ENCODE measurements at places on chromosomes 7 and 10.

DNA sequence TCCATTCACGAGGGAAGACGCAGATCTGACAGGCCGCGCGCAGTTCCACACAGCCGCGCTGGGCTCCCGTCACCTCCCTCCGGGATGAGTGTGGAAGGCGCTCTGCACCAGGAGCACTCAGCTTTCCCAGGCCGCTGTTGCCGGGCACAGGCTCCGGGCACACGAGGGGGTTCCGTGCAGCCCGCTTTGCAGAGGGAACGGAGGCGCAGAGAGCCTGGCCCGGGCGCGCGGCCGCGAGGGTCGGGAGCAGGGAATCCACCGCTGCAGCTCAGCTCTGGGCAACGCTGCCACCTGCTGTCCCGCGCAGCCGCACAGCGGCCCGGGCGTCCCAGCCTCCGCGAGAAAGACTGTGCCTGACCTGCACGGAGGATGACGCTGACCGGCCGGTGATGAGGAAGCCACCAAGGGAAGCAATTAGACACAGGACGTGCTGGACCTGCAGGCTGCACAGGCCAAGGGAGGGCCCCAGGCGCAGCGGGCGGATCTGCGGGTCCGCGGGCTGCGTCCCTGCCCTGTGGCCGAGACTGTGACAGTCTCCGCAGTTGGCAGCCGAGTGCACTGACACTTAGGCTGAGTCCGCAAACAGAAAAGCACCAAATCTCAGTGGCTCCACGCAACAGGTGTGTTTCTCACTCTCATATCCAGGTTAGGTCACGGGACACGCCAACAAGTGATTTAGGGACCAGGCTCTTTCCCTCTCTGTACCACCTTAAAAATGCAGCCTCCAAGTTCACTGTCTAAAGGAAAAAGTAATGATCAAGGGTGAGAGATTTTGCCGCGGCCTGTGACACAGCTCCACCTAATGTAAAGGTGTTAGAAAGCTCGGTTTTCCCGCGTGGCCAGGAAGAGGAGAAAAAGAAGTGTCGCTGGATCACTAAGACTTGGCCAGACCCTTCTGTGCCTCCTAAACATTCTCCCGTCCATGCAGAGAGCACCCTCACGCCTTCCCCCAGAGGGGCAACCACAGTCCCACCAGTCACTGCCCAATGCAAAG is 94.5 kb downstream of the SEC61G start:
- no peak for DNase-seq

- no peak for DNase-seq
Observed at GRCh38 chr10:102904346-102904745, 13.7 kb upstream of the CNNM2 start.

GRCh38 chr7:34070511-34071323 is 165.4 kb downstream of the BMPER start:
- no peak for DNase-seq

- no peak for DNase-seq
Observed at GRCh38 chr10:49099046-49099445, 16.3 kb downstream of the VSTM4 start.

GRCh38 chr10:51368943-51369342 is 294.7 kb downstream of the PRKG1 start:
- DNase-seq: no peak

DNA sequence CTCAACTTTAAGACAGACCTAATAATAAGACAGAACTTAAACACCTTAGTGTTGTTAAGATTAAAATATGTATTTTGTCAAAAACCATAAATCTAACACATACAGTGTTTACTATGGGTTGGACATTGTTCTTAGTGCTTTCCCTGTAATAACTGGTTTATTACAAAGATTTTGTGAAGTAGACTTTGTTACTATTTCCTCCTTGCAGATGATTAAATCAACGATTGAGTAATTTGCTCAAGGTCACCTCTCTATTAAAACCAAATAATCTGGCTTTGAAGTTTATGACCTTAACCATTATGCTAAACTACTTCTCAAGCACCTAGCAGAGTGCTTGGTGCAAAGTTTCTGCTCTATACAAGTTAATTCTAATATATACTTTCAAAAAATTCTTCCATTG is 102.7 kb upstream of the FAM3C start:
- DNase-seq: no peak

DNA sequence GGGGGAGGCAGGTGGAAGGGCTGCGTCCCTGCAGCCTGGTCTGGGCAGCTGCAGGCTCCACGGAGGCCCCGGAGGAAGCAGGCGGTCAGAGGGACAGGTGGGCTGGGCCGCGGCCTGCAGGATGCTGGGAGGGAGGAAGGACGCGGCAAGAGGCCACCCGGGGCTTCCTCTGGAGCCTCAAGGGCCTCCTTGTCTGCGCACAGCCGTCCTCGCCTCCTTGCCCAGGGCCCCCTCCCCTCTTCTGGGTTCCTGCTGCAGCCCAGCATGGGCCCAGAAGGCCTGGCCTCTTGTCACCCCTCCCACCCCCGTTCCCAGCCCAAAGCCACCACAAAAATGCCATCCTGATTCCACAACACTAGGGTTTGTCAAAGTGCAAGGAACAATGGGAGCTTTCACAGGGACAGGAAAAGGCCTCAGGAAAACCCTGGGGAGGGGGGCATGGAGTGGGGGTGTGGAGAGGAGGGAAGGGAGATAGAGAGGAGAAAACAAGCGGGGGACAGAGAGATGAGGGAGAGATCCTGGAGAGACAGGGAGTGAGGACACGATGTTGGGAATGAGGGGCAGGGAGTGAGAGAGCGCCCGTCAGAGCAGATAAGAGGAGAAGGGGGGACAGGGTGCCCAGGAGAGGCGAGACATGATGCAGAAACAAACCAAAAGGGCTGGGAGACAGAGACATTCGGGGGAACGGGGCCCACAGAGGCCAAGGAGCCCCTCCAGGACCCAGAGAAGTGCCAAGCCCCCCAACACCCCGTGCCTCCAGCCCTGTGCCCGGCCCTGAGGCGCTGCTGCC is 41.8 kb downstream of the ZCCHC24 start:
- DNase-seq: no peak

- DNase-seq: no peak
Observed at GRCh38 chr10:14858338-14858960, 20.2 kb upstream of the SUV39H2 start.

- DNase-seq: no peak
Observed at GRCh38 chr10:128324058-128324827, 198.0 kb upstream of the MKI67 start.

DNA sequence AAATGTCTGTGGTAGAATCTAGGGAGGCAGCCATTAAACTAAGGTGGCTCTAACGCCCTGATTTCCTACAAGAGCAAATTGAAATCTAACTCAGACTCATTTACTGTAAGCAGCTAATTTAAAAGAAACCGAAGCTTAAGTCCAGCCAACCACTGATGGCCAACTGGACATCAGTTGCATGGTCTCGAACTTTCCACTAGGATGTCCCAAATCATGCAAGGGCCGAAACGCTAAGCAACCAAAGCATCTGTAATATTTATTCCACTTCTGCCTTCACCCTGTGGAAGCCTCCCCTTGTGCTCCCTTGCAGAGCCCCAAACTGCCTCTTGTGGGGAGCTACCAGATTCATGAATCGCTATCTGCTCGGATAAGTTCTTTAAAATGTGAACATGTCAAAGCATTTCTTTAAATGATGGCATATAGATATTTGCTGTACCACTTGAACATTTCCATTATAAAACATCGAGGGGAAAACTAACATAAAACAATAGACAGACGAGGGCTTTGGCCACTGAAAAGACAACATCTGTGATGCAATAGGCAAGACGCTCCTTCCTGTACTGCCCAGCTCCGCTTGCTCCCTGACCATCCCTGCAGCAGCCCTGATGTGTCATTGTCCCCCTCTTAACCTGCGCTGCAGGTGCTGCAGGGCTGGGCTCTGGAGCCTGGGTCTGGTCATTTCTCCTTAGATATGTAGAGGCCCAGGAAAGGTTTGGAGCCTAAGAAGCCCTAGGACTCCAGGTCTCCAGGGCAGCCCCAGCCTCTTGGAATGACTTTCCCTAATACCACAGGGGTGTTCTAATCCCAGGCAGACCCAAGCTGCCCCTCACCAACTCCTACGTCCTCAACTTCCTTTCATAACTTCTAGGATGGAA is 2.9 kb upstream of the RBP3 start:
- no peak for DNase-seq

- DNase-seq: no peak
Observed at GRCh38 chr10:29648983-29649268, 14.2 kb upstream of the SVIL start.

DNA sequence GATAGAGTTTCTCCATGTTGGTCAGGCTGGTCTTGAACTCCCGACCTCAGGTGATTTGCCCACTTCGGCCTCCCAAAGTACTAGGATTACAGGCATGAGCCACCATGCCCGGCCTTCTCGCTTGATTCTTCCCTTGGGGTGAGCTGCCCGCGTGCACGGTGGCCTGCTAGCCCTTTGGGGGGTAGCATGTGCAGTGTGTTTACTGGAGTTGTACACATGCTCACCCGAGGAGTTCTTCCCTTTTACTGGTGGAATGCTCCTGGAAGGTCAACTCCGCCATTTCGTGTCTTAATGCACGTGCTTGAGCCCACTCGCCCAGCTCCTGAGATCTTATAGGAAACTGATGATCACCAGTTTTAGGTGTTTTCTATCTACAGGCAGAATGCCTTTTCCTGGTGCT is 17.0 kb upstream of the ADAMTS14 start:
- no peak for DNase-seq

DNA sequence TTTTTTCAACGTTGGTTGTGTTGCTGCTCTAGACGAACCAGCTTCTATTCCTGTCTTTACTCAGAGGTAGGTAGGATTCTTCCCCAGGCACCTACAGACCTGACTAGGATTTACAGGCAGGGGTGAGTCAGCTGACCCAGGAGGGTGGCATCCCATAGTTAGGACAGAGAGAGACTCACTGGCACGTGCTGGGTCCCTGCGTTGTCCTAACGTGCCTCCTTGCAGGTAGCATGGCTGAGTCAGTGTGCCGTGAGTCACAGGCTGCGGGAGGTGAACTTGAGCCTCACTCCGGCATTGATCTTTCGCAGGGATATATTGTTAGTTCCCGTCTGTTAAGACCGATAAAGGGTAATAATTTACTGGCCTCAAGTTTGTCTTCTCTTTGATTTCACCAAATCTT is 96.5 kb downstream of the PFKFB3 start:
- no peak for DNase-seq

GRCh38 chr10:78263521-78263988 is 229.9 kb downstream of the RPS24 start:
- DNase-seq: no peak

DNA sequence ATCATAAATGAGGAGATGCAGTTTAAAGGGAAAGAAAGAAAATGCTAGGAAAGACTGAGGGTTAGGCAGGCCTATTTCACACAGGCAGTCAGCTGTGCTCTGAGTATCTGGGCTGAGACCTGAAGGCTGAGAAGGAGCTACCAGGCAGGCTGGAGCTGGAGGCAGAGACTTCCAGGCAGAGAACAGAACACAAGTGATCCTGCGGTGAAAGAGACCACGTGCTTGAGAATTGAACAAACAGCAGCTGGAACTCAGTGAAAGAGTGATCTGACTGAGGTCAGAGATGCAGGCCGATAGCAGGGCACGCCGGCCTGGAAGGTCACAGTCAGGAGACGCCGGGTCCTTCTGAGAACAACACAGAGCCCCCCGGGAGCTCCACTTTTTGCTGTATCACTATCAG is 147.8 kb downstream of the ADAM12 start:
- DNase-seq: no peak

- DNase-seq: no peak
Observed at GRCh38 chr10:17085011-17085725, 44.4 kb downstream of the CUBN start.

DNA sequence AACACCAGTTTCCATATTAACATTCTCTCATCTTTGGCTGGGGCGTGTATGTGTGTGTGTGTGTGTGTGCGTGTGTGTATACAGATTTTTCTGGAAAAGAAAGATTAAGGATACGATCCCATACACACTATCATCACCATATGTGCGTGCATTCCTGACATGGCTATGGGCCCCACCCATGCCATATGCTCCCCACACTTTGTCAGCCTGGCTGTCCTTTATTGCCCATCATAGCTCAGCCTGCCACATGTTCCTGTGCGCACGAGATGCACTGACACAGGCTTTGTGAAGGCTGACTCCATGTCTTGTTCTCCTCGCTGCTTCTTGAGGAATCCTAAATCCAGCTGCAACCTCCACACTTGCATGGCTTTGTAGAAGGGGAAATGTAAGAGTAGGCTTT is 984.1 kb downstream of the LRMDA start:
- DNase-seq: no peak

DNA sequence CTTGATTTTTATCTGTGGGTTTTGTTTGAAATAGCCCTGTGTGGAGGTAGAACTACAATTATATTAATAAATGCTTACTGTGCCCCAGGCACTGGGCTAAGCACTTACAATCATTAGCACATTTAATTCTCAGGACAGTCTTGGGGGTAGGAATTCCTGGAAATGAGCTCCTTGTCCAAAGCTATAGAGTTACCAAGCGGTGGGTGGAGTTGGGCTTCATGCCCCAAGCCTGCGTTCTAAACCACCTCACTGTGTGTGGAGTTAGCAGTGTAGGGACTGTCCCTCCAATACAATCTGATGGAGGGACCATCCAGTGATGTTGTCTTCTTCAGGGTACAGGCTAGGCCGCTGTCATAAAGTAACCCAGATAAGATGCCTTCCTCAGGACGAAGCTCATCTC is 49.7 kb downstream of the PALD1 start:
- no peak for DNase-seq

GRCh38 chr10:78964952-78965633 is 103.7 kb upstream of the ZMIZ1 start:
- peak; percentile 48 for DNase-seq

GRCh38 chr10:10921826-10922461 is 95.7 kb upstream of the CELF2 start:
- DNase-seq: no peak

DNA sequence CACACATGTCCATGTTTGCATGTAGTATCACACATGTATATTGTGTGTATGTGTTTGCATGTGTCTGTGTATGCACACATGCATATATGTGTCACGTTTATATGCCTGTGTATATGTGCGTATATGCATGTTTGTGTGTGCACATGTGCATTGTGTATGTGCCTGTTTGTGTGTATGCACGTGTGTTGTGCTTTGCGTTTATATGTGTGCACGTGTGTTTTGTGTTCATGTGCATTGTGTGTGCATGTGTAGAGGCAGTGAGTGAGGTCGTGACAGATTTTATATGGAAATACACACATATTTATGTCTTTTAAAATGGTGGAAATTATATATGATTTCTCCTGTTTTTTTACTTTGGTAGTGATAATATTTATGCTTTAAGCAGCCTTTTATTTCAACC is 41.2 kb downstream of the ADARB2 start:
- DNase-seq: no peak

GRCh38 chr7:157904866-157905570 is 568.2 kb downstream of the DNAJB6 start:
- no peak for DNase-seq

GRCh38 chr10:30704026-30704600 is 74.6 kb upstream of the LYZL2 start:
- no peak for DNase-seq

- peak; percentile 47 for DNase-seq
Observed at GRCh38 chr10:88810196-88810961, 7.8 kb downstream of the LIPM start.

- no peak for DNase-seq
Observed at GRCh38 chr10:65197935-65198334, 1676.7 kb downstream of the REEP3 start.

Data from astrocyte of the cerebellum (primary cell).